ENCODE measurements at places on chromosomes 5 and 9.

DNA sequence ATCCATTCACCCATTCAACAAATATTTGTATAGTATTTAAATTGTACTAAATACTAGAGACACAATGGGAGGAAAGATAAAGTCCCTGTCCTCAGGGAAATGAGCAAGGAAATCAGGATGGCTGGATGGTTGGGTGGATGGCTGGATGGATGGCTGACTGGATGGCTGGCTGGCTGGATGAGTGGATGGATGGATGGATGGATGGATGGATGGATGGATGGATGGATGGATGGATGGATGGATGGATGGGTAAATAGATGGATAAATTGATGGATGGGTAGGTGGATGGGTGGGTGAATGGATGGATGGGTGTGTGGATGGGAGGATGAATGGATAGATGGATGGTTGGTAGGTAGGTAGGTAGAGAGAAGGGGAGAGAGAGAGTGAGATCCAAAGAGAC is 41.5 kb upstream of the WWC1 start:
- DNase-seq: no peak

DNA sequence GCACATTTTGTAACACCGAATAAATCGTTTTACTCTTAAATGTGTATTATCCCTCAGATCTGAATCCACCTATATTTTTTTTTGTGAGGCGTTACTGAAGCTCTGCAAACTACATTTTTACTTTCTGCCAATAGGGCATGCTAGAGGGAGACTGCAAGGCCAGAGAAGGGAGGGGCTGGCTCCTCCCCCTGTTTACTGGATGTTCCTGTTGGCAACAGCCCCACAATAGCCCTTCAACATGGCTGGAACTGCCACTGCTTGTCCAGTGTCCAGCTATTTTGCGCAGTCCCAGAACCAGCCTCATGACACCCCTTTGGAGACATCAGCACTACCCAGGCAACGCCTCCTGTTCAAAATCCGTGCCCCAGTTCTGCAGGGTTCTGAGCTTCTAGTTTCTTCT is 85.4 kb upstream of the MIER3 start:
- no peak for DNase-seq

DNA sequence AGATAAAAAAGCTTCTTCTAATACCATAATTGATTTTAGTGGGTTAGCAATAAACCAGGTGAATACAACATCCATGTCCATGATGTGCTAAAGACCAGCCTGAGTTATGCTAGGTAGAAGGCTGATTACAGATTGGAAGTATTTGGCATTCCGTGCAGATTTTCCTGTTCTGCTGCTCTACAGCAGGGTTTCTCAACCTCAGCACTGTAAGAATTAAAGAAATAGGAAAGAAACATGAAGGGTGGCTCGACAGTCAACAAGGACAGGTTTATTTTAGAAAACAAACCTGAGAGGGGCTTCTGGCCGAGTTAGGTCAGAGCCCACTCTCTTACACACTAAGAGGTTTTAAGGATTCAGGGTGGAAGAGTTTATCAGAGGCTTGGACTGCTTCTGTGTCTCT is 42.3 kb downstream of the ZFAND5 start:
- DNase-seq: no peak

GRCh38 chr5:120813551-120813950 is 349.5 kb downstream of the PRR16 start:
- no peak for DNase-seq

DNA sequence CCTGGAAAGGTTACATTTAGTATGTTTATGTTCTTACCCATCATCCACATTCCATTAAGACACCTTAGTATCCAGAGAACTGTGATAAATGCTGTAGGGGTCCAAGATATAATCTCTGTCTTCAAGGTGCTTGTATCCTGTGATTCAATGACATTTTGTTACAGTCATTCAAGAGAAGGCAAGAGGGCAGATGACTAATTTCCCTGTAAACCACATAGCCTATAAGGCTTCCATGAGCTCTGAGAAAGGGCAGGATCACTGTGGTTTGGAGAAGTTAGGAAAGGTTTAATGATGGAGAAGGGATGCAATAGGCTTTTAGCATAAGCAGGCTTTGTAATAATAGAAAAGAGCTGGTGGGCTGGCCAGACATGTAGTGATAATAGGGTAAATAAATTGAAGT is 40.0 kb downstream of the PAPPA start:
- no peak for DNase-seq

- no peak for DNase-seq
These were observed 25.5 kb upstream of the SLC6A3 start for GRCh38 chr5:1470762-1471211.

- DNase-seq: no peak
These were observed 12.9 kb downstream of the FLT4 start for GRCh38 chr5:180636403-180637075.

DNA sequence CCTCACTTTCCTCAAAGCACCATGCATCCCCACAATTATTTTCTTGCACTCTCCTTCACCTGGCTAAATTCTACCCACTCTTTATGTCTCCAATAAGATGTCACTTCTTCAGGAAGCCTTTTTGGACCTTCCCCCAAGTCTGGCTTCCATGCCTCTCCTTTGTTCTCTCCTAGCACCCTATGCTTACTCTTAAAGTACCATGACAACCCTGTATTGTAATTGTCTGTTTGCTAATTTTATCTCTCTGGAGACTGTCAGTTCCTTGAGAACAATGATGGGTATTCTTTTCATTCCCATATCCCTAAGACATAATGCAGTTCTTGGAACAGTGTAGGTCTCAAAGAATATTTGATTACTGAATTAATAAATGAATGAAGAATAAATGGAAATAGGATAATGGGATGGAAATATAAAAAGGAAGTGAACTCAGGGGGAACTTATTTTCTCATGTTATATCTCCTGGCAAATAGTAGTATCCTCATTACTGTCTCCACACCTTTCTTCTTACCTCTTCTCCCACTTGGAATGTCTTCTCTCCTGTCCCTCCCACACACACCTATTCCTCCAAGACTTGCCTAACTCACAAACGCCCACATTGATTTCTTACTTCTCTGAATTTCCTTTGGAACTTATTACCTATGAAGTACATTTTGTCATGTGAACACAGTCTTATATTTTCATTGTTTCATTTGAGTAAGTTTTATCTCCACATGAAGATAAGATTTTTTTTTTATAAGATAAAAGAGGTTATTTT is 499.1 kb downstream of the NFIB start:
- no peak for DNase-seq

DNA sequence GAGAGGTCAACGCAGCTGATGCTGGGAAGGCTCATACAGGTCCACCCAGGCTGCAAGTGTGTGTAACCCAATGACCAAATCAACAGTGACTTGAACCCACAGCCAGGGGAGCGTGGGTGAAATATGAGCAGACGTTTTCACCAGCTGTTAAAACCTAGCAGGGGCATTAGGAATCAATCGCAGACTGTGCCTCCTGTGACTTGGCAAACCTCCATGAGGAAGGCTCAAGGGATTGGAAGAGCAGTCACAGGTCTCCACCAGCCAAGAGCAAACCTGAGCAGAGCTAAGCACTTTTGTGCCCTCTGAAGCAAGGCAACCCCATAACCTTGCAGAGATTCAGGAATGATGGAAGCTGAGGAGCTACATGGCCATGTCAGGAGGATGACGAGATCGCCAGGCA is 25.5 kb downstream of the INSYN2B start:
- DNase-seq: no peak

- no peak for DNase-seq
These were observed 50.4 kb downstream of the DCP2 start for GRCh38 chr5:113027015-113027414.

DNA sequence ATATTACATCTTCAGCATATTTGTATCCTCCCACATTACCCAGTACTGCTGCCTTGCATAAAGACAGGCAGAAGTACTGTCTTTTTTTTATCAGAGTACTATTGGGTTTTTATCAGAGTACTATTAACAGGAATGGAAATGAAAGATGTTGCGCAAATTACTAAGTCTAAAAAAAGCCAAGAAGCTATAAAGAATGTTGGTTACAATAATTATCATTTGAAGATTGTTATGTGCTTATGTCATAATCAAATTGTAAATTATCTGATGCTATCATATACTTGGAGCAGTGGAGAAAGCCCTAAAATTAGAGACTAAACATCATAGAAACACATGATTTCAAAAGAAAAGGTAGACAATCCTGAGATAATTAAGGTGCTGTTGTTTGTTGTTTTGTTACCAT is 188.8 kb downstream of the CCDC192 start:
- no peak for DNase-seq

DNA sequence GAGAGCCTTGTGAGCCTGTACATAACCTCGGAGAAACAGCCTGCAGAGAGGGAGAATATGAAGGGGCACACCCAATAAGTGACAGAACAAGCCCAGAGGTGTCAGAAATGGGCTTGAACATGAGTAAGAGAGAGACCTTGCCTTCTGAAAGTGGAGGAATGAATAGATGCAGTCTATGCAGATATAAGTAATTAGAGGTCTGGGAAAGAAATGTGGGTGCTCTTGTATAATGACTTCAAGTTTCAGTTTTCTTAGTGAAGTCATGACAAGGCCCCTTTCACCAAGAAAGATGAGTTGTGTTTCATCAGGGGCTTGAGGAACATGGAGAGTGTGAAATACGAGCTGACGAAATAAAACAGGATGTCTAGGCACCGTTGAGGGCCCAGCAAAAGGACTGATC is 15.1 kb downstream of the GRAMD2B start:
- no peak for DNase-seq

DNA sequence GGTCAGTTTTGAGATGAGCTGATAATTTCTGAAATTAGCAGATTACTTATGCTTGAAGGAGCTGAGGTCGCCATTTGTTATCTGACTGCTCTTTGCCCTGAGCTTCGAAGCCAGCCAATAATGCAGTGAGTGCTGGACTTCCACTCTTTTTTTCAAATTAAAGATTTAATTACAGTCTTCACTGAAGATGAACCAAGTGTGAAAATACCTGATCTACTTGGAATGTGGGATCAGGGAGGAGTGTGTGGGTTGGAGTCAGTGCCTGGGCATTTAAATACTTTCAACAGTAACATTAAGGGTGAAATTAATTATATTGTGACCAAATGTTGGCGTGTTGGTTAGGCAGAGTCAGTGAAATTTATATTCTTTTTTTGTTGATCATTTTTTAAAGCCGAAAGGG is 23.9 kb upstream of the DMRT3 start:
- DNase-seq: no peak

DNA sequence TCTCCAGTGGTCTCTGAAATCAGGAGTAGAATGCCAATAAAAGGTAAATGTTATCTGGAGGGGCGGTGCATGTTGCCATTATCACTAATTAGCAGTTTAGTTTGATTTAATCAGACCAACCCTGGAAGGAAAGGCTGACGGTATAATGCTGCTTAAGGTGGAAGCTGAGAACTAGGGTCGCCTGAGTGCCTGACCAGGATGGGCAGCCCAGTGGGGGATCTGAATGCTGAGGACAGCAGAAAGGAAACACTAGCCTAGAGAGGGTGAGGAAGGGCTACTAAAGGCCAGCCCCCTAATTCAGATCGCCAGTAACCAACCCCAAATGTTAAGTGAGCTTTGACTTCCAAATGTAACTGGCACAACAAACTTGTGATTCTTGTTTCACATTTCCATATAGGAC is 172.2 kb downstream of the APBA1 start:
- no peak for DNase-seq

DNA sequence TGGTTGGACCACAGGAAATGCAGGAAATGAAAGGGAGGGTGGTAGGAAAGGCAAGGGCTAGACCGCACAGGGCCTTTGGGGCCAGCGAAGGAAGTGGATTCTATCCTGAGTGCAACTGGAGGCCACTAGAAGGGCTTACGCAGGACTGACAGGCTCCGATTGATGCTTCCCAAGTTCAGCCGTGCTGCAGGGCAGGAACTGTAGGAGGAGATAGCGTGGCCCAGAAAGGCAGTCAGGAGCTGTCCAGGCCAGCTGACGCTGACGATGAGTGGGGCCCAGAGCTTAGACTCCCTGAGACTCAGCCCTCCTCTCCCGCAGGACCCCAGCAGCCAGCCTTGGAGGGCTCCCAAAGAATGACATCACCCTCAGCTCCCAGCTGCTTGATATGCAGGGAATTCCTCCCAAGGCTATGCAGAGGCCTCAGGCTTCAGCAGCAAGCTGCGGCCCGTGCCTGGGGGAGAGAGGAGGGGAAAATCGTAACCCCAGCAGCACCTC is 48.8 kb downstream of the KCNIP1 start:
- no peak for DNase-seq

DNA sequence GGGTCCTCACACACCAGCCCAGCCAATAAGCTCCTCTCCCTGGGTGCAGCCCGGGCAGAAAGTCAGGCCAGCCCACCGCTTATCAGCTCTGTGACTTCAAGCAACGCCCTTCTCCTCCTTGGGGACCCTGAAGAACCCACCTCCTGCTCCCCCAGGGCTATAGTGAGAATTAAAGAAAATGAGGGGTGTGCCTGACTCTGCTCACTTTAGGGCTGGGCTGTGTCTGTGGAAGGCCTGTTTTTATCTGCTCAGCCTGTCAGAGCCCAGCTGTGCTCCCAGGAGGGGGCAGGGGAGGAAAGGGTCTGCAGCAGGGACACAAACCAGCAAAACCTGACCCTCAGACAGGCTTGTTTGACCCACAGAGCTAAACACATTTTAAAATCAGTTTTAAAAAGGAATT is 3.9 kb downstream of the GPRIN1 start:
- DNase-seq: no peak

GRCh38 chr9:112655668-112656067 is 62.2 kb downstream of the INIP start:
- no peak for DNase-seq

GRCh38 chr5:111840036-111840674 is 83.2 kb upstream of the NREP start:
- no peak for DNase-seq

- DNase-seq: no peak
These were observed 24.4 kb downstream of the SH3TC2 start for GRCh38 chr5:149038336-149039080.

DNA sequence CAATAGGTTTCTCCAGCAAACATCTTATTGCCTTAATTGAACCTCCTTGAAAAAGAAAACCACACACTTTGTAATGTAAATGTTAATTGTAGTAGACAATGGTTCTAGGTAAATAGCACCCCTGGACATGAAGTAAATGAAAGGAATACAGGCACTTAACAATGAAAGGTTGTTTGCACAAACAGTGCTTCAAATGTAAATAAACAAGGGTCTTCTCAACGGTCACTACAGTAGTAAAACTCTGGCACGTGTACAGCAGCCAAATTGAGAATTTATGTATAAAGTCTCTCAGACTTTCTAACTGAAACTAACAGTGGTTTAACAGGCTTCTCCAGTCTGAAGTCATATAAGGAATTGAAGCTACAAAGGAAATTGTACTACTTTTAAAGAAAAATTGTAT is 218.3 kb downstream of the MEF2C start:
- no peak for DNase-seq

Data from activated T-cell treated with anti-CD3 and anti-CD28 coated beads for 4 hours (primary cell).